AG09319 (cell line): ENCODE measurements at places on chromosomes 11 and 22.

DNA sequence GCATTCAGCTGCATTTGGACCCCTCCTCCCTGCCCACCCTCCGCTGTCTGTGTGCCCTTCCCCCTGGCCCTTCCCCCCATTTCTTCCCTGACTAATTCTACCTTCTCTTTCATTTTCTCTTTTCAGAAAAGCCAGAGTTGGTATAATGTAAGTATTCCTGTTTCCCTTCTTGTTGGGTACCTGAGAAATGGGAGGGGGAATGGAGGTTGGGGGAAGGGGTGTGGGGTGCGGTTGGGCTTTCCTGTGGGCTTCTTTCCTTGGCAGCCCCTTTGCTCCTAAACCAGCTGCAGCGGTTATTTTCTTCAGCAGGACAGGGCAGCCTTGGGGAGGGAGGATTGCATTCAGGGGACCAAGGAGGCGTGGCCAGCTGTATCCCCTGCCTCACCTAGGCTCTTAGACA is 70.2 kb downstream of the SCN3B start:
- DNase-seq, result no peak

GRCh38 chr11:126764231-126764630 is 236.3 kb downstream of the KIRREL3 start:
- no peak for DNase-seq

GRCh38 chr11:65066315-65066714 is 8.0 kb upstream of the NAALADL1 start:
- no peak for DNase-seq

GRCh38 chr22:46363611-46364321 is 28.3 kb downstream of the TRMU start:
- DNase-seq, result no peak

DNA sequence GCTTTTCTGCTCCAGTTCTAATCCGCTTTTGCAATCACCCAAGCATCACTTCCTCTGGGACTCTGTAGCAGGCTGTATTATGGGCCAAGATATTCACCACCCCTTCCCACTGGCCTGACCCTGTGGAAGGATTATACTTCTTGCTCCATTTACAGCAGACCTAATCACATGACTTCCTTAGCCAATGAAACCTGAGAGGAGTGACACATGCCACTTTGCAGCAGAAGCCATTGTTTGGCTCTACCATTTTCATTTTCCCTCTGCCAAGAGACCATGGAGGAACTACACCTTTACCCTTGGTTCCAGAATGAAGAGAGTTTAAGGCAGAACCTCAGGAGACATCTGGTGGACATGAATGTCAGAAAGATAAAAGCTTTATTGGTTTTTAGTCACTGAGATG is 134.9 kb upstream of the HSD17B12 start:
- DNase-seq, result no peak

GRCh38 chr11:76637491-76638269 is 32.9 kb downstream of the LRRC32 start:
- no peak for DNase-seq

GRCh38 chr22:21904250-21904789 is 36.9 kb upstream of the MAPK1 start:
- DNase-seq, result no peak
